ENCODE measurements at places on chromosomes 16 and 17.
A peak's percentile ranks its signal among the peaks of the same experiment; 100 is the strongest.

GRCh38 chr17:80363120-80363515, 51.8 kb upstream of the ENDOV start:
- DNase-seq, result no peak

DNA sequence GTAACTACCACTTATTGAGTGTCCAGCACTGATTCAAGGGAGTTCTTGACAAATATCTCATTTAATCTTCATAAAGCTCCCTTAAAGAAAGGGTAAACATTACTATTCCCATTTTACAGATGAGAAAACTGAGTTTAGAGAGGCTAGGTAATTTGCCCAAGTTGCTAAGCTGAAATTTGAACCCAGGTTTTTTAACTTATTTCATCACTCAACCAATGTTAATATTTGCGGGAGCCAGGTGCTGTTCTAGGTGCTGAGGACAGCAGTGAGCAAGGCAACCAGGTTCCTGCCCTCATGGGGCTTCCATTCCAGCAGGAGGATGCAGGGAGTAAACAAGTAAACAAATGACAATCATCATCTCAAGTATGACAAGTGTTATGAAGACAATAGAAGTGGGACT, 104.0 kb upstream of the LHX1 start:
- DNase-seq, result no peak

DNA sequence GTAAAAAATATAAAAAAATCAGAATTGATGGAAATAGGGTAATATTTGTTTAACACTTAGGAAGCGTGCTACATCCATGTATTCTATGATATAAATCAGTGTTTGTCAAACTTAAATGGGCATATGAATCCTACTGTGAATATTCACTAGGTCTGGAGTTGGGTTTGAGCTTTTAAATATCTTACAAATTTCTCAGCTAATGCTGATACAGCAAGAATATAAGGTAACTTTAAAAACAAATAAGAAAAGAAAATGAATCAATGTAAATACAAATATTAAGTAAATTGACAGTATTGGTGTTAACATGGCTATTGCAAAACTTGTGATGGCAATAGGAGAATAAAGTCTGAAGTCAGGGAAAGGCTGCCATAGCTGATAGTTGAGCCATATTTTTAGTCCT, 3.6 kb downstream of the MYH13 start:
- DNase-seq, result no peak

DNA sequence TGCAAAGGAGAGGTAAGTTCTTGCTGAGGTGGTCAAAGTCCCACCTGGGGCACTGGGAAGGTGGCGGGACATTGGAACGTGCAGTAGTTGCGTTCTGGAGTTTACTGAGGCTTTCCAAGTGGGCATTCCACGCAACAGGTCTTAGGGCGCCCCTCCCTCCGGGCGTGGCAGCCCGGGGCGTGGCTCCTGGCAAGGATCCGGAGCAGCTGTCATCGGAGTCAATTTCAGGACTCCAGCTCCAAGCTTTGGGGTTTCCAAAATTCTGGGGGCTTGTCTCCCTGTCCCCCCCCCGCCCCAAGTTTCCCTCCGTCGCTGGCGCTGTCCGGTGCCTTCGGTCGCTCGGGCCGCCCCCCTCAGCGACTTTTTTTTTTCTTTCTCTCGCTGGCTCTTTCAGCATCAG, 43.1 kb upstream of the AMZ2 start:
- DNase-seq, result no peak

- DNase-seq, result peak; percentile 43
These were observed at the start of gene MRC2 for GRCh38 chr17:62627219-62627903. TSS of gene MRC2 (plus strand) at chr17:62627670. CDS start at chr17:62627803, 133 bp downstream.

All from stimulated activated CD4-positive, alpha-beta T cell treated with anti-CD3 and anti-CD28 coated beads, Interleukin-4, amount 100 ng/mL, for 24 hours (primary cell).